Foreskin fibroblast (primary cell): ENCODE measurements at places on chromosomes 2 and 18.

DNA sequence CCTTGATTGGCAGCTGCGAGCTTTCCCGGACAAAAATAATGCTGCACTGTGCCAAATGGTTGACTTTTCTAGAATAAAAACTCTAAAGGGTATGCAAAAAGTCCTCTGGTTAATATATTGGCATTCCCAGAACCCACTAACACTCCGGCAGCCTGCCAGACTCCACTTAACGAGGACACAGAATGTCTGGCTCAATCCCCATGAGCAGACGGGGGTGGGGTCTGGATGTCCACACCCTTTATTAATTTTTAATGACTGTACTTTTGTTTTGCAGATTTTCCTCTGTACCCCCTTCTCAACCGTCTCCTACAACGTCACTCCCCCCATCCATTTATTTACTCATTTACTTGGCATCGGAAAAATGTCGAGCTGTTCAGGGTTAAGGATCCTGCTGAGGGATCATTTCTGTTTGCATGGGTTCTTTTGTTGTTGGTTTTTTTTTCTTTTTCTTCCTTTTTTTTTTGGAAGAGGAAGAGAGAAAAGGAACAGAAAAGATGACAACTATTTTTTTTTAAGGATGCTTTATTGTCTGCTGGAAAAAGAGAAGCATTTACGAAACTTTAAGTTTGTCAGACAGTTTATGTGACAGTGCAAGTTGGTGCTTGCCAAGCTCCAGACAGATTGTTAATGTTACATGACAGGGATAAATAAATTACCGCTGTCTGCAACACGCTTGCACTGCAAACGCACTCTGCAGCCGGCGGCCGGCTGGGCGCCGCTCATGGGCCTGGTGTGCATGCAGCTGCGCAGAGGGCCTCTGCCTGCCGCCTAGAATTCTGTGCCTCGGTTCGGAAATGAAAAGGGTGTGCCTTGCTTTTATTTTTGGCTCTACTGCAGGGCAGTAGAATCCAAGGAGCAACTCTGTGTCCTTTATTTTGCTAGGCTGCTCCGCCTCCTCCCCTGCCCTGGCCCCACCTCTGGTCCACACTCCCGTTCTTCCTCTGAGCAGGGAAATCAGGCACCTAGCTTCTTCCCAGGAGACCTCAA, 3.6 kb downstream of the LDLRAD4 start:
- DNase-seq = peak; percentile 64

- no peak for DNase-seq
These were observed 118.8 kb upstream of the DAPL1 start for GRCh38 chr2:158676295-158676694.

DNA sequence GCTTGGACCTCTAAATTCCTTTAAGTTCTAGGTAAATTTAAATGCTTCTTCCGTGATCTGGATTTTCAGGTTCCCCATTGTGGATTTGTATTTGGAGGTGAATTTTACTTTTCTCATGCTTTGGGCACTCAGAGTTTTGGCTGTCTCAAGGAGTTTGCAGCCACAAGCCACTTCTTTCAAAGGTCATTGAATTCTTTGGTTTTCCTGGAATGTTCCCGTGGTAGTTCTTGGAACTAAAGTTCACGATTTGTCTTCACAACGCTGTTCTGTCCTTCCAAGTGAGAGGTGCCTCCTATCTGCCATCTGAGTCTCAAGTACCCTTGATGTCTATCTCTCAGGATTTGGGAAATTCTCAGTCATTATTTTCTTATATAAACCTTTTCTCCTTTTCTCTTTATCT, 1438.7 kb upstream of the ZEB2 start:
- no peak for DNase-seq

GRCh38 chr2:86747711-86748639, 27.9 kb downstream of the RMND5A start:
- DNase-seq = peak; percentile 88

- DNase-seq = no peak
These were observed 79.4 kb upstream of the ARHGAP28 start for GRCh38 chr18:6650127-6650507.
